Hematopoietic multipotent progenitor cell (in vitro differentiated cells): ENCODE measurements at places on chromosomes 13 and 19.

GRCh38 chr19:41351339-41352245 lies 2.1 kb downstream of the TGFB1 start:
- peak; percentile 92 for DNase-seq

GRCh38 chr19:14081797-14082674 lies 3.5 kb downstream of the C19orf67 start:
- DNase-seq = peak; percentile 20

DNA sequence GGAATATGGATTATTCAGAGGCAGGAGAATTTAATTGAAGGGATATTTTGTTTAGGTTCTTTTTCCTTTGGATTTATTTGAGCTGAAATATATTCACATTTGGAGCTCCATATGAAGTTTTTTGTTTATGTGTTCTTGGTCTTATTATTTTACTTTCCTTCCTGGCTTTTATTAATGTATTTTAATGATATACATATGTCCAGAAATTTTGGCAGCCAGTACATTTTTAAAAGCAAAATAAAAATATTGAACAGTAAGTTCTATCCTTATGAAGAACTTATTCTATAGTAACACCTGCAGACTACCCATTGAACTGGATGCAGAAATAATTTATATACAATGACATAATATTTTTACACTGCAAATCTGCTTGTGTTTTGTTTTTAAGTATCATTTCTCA lies 323.6 kb downstream of the GPC6 start:
- no peak for DNase-seq

GRCh38 chr13:95251641-95252040 lies 49.6 kb downstream of the ABCC4 start:
- no peak for DNase-seq

GRCh38 chr19:18488838-18489626 lies 32.8 kb downstream of the ELL start:
- peak; percentile 38 for DNase-seq

- DNase-seq = no peak
Measured at GRCh38 chr19:48492925-48493717, 18.5 kb downstream of the LMTK3 start.

GRCh38 chr13:79680485-79680884 lies 199.5 kb downstream of the NDFIP2 start:
- DNase-seq = no peak

- DNase-seq = no peak
Measured at GRCh38 chr13:84812078-84812477, 929.8 kb upstream of the SLITRK1 start.

GRCh38 chr13:48334534-48335127 lies 31.1 kb downstream of the RB1 start:
- peak; percentile 67 for DNase-seq

DNA sequence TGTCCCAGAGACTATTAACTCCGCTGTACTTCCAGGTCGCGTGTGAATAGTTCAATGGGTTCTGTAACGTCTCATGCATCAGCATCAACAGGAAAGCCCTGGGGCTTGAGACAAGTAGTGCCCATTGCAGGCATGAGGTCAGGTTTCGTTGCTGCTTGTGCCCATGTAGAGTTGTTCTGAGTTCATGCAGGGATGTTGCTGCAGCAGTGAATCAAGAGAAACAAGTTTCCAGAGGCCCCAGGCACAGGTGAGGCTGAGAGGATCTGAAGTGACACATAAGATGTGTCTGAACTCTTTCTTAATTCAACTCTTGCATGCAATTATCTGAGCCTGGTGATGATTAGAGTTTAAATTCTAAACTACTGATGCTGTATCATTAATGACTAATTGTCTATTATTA lies 8.6 kb upstream of the ZNF283 start:
- DNase-seq = no peak

DNA sequence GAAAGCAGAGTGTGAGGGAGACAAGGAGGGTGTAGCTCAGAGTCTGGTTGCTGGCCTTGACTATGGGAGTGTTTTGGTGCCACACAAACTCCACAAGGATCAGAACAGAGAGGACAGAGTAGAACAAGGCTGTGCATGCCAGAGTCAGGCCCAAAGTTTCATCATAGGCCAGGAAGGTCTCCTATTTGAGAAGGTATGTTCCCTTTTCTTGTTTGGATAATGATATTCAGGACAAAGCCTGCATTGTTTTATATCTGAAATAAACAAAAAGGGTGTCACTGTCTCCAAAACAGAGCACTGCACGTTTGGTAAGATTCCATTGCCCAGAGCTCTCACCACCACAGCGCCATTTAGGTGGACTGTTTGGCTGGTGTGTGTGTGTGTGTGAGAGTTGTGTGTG lies 3.1 kb upstream of the ZSCAN5A start:
- no peak for DNase-seq

GRCh38 chr19:47340477-47341208 lies 8.5 kb upstream of the DHX34 start:
- DNase-seq = no peak
